ENCODE measurements at places on chromosomes 6 and 20. TPM values are rescaled to one million over a fixed set of nuclear protein-coding genes. Genes with fewer than 3 reads are reported as not detected.

DNA sequence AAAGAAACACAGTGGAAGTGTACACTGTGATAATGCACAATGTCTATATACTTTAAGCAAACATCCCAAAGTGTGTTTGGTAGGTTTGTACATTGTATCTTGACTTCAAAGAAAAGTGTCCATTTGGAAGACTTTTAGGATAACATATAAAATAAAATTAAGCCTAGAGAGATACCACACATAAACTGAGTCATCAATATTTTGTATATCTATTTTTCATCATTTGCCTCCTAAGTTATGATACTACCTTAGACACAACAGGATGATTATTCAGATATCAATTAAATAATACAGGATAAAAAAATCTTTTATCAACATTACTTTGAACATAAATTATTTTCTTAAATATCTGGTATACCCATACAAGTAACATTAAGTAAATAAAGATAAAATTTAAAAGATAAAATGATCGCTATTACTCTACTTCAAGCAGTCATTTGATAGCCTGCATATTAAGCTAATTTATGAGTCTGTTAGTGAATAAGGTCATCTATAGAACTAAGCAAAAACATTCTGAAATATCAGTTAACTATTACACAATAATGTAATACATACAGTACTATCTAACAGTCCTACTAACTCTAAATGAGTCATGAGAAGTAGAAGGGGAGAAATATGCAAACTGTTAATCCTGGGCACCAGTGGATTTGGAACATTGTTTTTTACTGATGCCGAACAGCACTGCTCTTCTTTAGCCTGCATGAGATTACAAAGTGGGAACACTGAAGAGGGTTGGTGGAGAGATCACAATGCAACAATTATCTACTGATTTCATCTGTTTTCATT, 158.4 kb upstream of the SIM1 start:
- no peaks in the 10 kb centered on the region for H3K27me3 ChIP-seq
- H3K36me3 ChIP-seq = peaks cover 34% of the 10 kb centered on the region
- peak overlapping the region; percentile 67 for H3K27ac ChIP-seq
- DNase-seq = peak; percentile 47
- peaks cover 41% of the 10 kb centered on the region for H3K4me1 ChIP-seq

GRCh38 chr6:21109391-21110178, 484.0 kb upstream of the SOX4 start:
- H3K36me3 ChIP-seq = no peaks in the 10 kb centered on the region
- peak overlapping the region; percentile 82 for H3K27ac ChIP-seq
- DNase-seq = peak; percentile 86
- H3K4me3 ChIP-seq = peak overlapping the region; percentile 57

GRCh38 chr6:5036269-5036668, 32.4 kb upstream of the RPP40 start:
- H3K36me3 ChIP-seq = no peaks in the 10 kb centered on the region
- H3K27ac ChIP-seq = no peak overlapping the region
- H3K27me3 ChIP-seq = no peaks in the 10 kb centered on the region
- no peak for DNase-seq
- no peak overlapping the region for H3K4me3 ChIP-seq
- peaks cover 22% of the 10 kb centered on the region for H3K4me1 ChIP-seq

The TEAD3 gene
- 35.1 TPM for total RNA-seq

DNA sequence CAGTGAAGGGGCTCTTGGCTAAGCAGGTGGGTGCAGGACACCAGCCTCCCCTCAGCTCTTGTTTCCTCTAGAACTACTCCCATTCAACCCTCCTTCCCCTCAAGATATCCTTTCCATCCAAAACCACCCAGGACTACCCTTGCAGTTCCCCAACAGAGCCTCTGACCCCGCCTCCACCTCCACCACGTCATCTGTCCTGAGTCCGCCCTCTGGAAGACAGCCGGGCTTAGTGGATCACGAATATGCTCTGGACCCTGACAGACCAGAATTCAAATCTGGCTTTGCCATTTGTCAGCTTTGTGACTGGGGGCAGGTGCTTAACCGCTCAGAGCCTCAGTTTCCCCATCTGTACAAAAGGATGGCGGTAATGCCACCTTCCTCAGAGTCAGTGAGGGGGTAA, 31.4 kb downstream of the TFEB start:
- no peak overlapping the region for H3K27ac ChIP-seq
- 0 out of 2 replicates have a peak, but pooled peaks cover 5% of the 10 kb centered on the region for H3K36me3 ChIP-seq
- H3K27me3 ChIP-seq = peaks cover 2% of the 10 kb centered on the region
- peaks cover 32% of the 10 kb centered on the region for H3K4me1 ChIP-seq
- no peak for DNase-seq

GRCh38 chr20:23133560-23133998, 47.5 kb upstream of the CD93 start:
- H3K27ac ChIP-seq = no peak overlapping the region
- no peak overlapping the region for H3K4me3 ChIP-seq
- H3K36me3 ChIP-seq = no peaks in the 10 kb centered on the region
- H3K4me1 ChIP-seq = no peaks in the 10 kb centered on the region

- H3K36me3 ChIP-seq = no peaks in the 10 kb centered on the region
- H3K4me1 ChIP-seq = no peaks in the 10 kb centered on the region
- H3K4me3 ChIP-seq = no peak overlapping the region
Measured at GRCh38 chr20:25007491-25008305, 15.1 kb upstream of the APMAP start.

The COX4I2 gene
- total RNA-seq = not detected

GRCh38 chr6:144007478-144008119, 460 bp downstream of the PLAGL1 start:
- H3K27ac ChIP-seq = peak overlapping the region; percentile 87
- peaks cover 7% of the 10 kb centered on the region for H3K27me3 ChIP-seq
- H3K36me3 ChIP-seq = peaks cover 5% of the 10 kb centered on the region
- no peak for DNase-seq
- peaks cover 25% of the 10 kb centered on the region for H3K4me1 ChIP-seq
- peak overlapping the region; percentile 88 for H3K4me3 ChIP-seq

The ACAT2 gene
- total RNA-seq = 39.0 TPM
